Dermis blood vessel endothelial cell (primary cell): ENCODE measurements at places on chromosomes 5 and 9. TPM values are rescaled to one million over a fixed set of nuclear protein-coding genes. Genes with fewer than 3 reads are reported as not detected.

- DNase-seq: no peak
Observed at GRCh38 chr5:117144086-117144485, 569.5 kb upstream of the SEMA6A start.

Gene TAF11L10
- not detected in 2 replicates for total RNA-seq

GRCh38 chr9:3497857-3498256 is 27.9 kb downstream of the RFX3 start:
- DNase-seq: no peak

DNA sequence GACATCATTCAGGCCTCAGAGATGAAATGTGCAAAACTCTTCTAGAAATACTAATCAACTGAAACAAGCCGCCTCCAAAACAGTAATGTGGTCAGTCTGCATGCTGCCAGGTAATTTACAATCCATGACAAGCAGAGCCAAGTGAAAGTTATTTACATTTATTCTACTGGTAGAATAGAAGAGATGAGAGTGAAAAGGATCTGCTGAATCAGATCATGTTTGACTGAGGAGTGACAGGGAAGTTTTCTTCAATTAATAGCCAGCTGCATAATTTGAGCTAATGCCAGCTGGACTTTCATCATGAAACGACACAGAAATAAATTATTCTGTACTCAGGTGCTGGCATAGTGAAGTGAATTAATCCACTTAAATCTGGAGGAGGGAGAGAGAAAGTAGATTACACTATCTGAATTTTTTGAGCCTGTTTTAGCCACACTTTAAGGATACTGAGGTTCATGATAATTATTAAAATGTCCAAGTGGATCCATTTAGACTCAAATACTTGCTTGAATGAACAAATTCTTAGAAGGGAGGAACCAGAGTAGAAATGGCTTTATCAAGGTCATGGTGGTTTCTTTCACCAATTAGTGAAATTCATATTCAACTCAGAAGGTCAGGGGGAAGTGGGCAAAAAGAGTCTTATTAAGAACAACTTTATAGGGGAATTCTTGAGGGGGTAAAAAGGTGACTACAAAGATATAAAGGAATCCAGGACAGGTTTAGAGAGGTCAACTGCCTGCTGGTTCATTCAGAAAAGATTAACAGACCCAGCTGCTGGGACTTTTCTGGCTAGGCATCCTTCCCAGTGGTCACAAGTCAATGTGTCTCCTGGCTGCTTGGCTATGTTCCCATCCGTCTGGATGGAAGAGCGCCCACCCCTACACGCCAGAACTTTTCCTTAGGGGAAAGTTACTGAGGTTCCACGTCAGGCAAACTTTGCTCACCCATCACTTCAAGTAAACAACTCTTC is 350.4 kb downstream of the PDE4D start:
- DNase-seq: peak; percentile 87

Gene FOXD4L5
- total RNA-seq: 0.09 TPM in 1 of 2 replicates, not detected in the other

DNA sequence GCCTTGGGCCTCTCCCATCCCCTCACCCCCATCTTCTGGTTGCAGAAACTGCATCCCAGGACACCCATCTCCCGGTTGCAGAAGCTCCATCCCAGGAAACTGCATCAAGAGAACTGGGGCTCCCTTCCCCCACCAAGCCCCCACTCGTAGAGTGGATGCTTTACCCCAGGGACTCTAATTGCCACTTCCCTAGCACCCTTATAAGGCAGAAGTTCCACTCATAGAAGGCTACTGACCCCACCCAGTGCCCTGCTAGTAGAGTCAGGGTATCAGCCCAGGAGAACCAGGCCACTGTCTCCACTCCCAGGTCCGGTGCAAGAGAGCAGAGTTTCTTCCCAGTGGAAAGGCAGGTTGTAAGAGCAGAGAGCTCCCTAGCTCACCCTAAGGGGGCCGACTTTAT is 12.2 kb upstream of the SYK start:
- no peak for DNase-seq

DNA sequence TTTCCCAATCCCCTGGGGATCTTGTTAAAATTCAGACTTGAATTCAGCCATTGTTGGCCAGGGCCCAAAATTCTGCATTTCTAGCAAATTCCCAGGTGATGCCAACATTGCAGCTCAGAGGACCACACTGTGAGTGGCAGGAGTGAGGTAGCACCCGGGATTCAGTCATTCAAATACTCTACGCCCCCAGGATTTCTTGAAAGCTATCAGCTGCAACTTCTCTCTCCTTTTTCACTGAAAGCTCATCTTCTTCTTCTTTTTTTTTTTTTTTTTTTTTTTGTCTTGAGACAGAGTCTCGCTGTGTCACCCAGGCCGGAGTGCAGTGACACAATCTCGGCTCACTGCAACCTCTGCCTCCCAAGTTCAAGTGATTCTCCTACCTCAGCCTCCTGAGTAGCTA is 19.3 kb upstream of the ANKH start:
- no peak for DNase-seq

Gene KIAA1958
- total RNA-seq: 2.0 and 3.6 TPM in 2 replicates

Gene FBXL7
- 15.5 and 23.1 TPM in 2 replicates for total RNA-seq

Gene OMD
- under 0.01 and 0.23 TPM in 2 replicates for total RNA-seq

DNA sequence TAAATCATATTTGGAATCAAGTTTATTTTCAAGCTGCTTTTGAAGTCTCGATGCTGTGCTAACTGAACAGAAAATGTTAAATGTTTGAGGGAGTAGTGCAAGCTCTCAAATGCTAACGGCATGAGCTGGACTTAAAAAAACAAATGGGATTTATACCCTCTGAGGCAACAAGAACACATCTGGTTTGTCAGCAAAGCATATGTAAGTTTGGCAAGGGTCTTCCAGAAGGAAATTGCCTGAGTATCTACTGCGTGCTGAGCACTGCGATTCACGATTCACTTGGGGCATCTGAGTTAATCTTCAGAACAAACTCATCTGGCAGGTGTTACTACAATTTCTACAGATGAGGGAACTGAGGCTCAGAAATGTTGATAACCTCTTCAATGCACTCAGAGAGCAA is 98.4 kb upstream of the C9orf72 start:
- DNase-seq: no peak

GRCh38 chr5:150487199-150488061 is 20.5 kb upstream of the NDST1 start:
- peak; percentile 66 for DNase-seq

DNA sequence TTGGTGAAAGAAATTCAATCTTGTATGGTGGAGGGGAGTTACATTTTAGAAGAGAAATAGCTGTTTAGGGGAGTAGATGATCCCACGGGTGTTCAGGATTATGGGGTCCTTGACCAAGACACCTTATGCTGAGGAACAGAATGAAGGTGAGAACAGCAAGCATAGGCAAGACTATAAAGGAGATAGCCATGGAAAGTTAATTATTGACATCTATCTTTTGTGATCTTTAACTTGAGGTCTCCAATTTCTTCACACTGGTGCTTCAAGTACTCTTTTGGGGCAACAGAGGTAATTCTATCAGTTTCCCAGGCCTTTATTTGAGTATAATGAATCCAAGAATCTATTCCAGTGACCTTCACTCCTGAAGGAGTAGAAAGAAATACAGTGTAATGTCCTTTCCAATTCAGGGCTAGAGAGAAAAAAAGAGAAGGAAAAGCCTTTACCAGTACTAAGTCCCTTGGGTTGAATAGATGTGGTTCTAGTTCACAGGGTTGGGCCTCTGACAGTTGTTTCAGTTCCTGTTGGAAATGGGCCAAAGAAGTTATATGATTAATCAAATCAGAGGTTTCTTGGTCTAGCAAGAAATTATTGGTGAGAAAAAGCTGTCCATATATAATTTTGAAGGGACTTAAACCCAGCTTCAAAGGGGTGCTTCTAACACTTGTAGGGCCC is 2104.1 kb upstream of the ACO1 start:
- DNase-seq: no peak

DNA sequence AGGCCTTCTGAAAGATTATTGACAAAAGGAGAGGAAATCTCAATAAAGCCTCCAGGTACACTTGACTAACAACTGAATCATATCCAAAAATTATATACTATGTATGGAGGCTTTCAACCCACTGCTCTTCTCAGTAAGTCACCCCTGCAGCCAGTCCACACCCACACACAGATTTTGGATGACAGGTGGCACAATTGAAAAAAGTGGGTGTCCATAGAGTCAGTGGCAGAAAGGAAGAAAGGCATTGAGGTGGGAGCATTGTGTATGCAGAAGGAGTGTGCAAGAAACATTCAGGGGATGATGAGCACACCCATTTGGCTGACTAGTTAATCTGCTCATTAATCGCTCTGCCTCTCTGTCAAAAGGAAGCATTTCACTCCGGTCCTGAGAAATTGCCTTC is 150.6 kb upstream of the IL12B start:
- DNase-seq: no peak

DNA sequence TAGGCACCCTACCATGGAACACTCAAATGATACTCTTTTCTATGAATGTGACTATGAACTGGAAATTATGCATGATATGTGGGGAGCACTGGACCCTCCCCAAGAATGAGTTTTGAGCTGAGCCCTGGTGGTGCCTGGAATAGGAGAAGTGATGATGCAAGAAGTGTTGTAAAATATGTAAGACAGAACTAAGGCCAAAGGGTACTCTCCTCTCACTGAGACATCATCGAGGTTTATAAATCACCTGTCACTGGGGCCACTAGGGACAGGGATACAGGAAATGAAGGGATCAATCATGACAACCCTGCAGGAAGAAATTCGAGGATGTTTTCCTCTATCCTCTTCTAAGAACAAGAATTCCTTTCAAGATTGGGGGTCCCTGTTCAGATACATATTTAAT is 45.4 kb downstream of the PCSK1 start:
- no peak for DNase-seq

DNA sequence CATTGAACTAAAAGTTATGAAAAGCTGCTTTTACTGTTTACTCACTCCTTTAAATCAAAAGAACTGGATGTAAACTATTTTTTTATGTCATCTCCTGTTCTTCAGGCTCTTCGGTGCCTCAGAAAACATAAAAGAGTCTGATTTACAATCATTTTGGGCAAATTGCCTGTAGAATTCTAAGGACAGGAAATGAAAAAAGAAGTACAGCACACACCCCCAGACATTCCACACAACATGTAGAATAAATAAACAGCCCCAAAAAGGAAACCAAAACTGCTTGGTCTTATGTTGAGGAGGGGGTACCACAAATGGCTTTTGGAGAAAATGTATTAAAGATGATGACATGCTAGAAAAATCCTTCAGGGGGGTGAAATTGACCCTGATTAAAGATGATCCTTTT is 57.2 kb downstream of the ITGA1 start:
- DNase-seq: peak; percentile 24

- peak; percentile 0 for DNase-seq
Observed at GRCh38 chr5:19928562-19929421, 59.2 kb downstream of the CDH18 start.

- no peak for DNase-seq
Observed at GRCh38 chr9:87249029-87249428, 248.6 kb upstream of the DAPK1 start.

- DNase-seq: no peak
Observed at GRCh38 chr5:51567636-51568035, 184.4 kb downstream of the ISL1 start.

GRCh38 chr5:97297063-97297703 is 114.1 kb upstream of the RIOK2 start:
- peak; percentile 40 for DNase-seq

GRCh38 chr9:129875687-129876395 is 40.6 kb downstream of the USP20 start:
- DNase-seq: no peak

DNA sequence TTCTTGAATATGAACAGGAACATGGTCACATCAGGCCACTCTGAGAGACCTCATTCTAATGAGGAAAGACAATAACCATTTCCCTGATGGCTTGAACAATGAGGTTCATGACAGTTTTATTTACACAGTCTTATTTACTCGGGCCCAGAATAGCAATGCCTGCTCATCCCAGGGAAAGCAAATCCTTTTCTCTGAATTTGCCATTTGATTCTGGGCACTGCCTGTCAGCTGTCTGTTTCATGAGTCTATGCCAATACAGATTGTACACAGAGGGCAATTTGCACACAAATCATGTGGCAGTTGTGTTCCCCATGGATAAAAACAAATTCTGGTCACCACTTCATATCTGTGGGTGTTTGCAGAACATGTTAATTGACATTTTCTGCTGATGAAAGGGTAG is 492.5 kb downstream of the ACTL7B start:
- DNase-seq: no peak

DNA sequence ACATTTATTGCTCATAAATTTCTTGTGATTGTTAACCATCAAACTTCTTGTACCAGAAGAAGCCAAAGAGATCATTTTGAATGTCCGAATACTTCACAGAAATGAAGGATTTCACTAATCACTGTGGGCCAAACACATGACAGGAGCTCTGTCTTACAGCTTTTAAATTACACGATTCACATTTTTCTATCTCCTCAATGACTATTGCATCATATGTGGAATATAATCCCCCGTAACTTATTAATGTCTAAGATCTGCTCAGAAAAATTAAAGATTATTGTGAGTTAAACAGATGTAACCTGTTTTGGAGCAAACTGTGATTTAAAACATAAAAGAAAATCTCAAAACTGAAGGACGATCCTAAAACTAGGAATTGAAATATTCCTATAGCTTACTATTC is 645.2 kb upstream of the COX7C start:
- no peak for DNase-seq

GRCh38 chr9:134152022-134152448 is 12.3 kb downstream of the RNU6ATAC start:
- DNase-seq: no peak

DNA sequence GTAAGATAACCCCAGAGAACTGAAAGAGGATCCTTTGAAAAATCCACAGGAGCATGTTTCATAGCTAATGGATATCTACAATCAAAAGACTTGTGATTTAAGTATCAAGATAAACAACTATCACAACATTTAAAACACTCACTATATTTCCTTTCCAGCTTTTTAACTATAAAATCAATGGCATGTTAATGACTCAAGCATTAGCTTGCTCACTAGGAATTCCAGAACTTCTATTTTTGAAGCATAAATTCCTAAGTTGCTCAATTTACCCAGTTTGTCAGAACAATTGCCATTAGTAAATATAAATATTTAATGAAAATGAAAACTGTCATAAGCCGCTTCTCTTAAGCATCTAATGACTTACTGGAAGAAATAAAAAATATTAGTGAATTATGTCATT is 355.3 kb downstream of the PRELID2 start:
- no peak for DNase-seq

GRCh38 chr5:93385655-93386054 is 195.4 kb downstream of the NR2F1-AS1 start:
- no peak for DNase-seq

- DNase-seq: peak; percentile 39
Observed at GRCh38 chr9:132163457-132163875, 1.6 kb downstream of the NTNG2 start.

Gene GGTA1
- total RNA-seq: 6.2 and 8.7 TPM in 2 replicates

GRCh38 chr5:10876006-10876744 is 115.1 kb upstream of the DAP start:
- DNase-seq: no peak

GRCh38 chr9:82410866-82411265 is 422.3 kb downstream of the SPATA31D1 start:
- no peak for DNase-seq

GRCh38 chr5:96663608-96664007 is 1.4 kb downstream of the CAST start:
- DNase-seq: peak; percentile 7

DNA sequence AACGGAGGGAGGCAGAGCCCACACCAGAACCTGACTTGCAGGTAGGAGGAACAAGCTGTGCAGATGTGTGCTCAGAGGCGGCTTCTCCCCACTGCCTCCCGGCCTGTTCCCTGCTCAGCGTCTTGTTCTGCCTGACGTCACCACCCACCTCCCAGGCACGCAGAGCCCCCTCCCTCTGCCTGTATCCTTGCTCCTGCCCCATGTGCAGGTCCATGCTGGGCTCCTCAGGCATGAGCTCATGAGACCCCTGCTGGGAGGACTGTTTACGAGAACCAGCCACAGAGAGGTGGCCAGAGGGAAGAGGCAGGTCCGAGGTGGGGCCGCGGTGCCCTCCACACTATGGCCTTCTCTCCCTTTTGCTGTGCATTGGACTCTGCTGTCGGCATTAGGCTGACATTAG is 45.5 kb downstream of the SLC6A3 start:
- DNase-seq: no peak
